ENCODE measurements at places on chromosomes 5 and 9.
A peak's percentile ranks its signal among the peaks of the same experiment; 100 is the strongest.

DNA sequence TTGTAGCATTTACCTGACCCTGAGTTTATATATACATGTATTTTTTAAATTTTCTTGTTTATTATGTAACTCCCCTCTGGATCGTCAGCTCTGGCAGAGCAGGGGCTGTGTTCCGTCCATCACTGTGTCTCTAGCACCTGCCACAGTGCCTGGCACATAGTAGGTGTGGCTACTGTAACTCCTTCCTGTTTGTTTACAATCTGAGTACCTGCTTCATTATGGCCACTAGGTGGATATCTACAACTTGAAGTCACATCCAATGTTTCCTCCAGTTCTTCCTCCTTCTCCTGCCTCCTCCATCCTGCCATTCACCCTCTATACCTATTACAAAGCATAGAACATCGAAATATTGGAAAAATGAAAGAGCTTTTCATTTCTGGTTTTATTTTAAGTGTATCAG is 14.2 kb upstream of the PPP1R2B start:
- peak; percentile 3 for DNase-seq

GRCh38 chr5:179060116-179061008 is at the start of gene ZNF354C:
Gene ZNF354C (plus strand): TSS chr5:179060373. CDS start chr5:179062069, 1,696 bp downstream.
- peak; percentile 91 for DNase-seq

DNA sequence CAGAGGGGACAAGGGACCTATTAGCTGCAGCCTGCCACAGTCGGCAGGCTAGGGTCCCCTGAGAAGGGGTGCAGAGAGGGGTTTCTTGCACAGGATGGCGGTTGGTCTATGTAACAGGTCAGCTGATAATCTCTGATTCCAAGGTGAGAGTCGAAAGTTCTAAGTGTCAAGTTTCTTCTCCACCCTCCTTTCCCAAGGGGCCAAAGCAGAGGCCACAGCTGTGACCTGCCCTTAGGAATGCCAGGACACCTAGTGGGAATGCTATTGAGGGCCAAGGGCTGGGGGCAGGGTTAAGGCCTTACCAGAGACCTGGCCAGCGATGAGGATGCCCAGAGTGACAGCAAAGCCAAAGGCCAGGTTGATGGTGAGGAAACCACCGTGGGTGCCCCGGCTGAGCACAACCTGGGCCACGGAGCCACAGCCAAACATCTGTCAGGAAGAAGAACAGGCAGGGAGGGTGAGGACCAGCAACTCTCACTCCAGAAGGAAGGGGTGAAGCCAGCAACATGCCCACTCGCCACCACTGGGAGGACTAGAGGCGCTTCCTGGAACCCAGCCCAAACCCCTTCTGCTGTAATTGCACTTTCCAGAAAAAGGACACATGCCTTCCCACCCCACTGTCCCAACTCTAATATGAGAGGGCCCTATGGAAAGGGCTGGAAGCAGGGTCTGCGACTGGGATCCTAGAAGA is 3.8 kb downstream of the AQP3 start:
- no peak for DNase-seq

GRCh38 chr9:129149442-129149841 is 28.6 kb downstream of the IER5L start:
- no peak for DNase-seq
